ENCODE measurements at places on chromosomes 7 and 10. TPM values are rescaled to one million over a fixed set of nuclear protein-coding genes. Genes with fewer than 3 reads are reported as not detected.

Gene POLR2J2
- 1.3 TPM for total RNA-seq

Gene TMEM139
- total RNA-seq: not detected

GRCh38 chr7:117005449-117005848, 52.1 kb downstream of the ST7 start:
- no peaks in the 10 kb centered on the region for H3K36me3 ChIP-seq
- H3K4me1 ChIP-seq: peaks cover 44% of the 10 kb centered on the region
- H3K27me3 ChIP-seq: no peaks in the 10 kb centered on the region
- H3K27ac ChIP-seq: peak overlapping the region; percentile 92
- no peak overlapping the region for H3K4me3 ChIP-seq

DNA sequence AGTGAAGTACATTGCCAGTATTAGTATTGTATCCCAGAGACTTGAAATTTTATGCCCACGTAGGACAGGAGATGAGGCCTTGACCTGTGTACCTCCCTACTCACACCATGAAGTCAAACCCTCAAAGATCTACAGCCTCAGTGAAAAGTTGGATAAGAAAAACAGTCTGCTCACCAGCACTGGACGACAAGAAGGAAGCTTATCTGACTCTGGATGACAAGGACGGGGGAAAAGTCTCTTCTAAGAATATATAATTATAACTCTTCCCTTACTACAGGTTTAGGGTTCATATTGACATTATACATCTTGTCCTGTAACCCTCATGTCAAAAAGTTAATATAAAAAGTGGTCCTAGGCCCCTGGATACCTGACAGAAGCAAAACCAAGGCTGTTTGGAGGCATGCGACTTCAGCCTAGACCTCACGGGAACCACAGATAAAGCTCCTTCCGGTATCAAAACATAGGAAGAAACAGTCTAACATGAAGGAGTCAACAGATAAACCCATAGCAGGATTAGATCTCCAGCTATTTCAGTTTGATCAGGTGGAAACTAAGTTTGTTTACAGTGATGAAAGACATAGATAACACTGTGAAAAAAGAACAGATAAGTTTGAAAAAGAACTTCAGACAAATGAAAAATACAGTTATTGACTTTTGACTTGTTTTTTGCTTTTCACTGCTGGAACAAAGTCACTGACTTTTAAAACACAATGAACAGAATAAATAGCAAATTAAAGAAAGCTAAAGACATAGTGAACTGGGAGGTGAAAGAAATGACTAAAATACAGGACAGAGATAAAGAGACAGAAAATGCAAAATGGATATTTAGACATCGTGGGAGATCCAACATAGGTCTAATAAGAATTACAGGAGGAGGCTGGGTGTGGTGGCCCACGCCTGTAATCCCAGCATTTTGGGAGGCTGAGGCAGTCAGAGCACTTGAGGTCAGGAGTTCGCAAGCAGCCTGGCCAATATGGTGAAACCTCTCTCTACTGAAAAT, 145.9 kb downstream of the PHTF2 start:
- H3K4me3 ChIP-seq: no peak overlapping the region
- no peaks in the 10 kb centered on the region for H3K36me3 ChIP-seq
- H3K4me1 ChIP-seq: no peaks in the 10 kb centered on the region
- no peak overlapping the region for H3K27ac ChIP-seq
- DNase-seq: no peak

GRCh38 chr7:44145969-44146911, 5.1 kb upstream of the MYL7 start:
- peak overlapping the region; percentile 29 for H3K4me3 ChIP-seq
- DNase-seq: no peak
- peaks cover 5% of the 10 kb centered on the region for H3K27me3 ChIP-seq

DNA sequence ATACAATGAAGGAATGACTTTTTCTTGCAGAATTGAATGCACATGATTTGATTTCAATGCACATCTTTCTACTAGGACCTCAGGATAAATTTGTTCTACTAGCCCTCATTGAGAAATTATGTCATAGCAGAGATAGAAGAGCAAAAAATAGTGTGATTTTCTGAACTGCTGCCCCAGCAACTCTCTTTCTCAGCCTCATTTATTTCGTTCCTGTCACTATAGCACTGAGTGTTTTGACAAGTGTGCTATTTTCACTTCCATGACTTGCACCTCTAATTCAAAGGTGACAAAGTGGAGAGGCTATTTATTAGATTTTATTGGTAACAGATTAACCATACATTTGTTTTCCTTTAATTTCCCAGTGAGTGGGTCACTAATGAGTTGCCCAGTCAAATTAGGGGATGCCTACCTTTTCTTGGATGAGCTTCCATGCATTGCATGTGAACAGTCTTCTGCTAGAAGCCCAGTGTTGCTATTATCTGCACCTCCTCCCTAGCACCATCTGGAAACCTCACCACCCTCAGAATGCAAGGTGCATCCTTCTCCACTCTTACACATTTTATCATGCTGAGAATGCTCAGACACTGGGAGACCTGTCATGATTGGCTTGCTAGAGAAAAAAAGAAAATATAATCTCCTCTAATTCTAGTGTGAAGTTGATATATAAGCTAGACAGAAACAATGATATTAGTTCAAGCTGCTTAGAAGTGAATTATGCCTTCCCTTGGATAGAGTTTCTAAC, 119.6 kb upstream of the CTTNBP2 start:
- no peaks in the 10 kb centered on the region for H3K27me3 ChIP-seq
- H3K4me1 ChIP-seq: peaks cover 27% of the 10 kb centered on the region
- no peak overlapping the region for H3K4me3 ChIP-seq
- no peak overlapping the region for H3K27ac ChIP-seq
- no peaks in the 10 kb centered on the region for H3K36me3 ChIP-seq
- no peak for DNase-seq

DNA sequence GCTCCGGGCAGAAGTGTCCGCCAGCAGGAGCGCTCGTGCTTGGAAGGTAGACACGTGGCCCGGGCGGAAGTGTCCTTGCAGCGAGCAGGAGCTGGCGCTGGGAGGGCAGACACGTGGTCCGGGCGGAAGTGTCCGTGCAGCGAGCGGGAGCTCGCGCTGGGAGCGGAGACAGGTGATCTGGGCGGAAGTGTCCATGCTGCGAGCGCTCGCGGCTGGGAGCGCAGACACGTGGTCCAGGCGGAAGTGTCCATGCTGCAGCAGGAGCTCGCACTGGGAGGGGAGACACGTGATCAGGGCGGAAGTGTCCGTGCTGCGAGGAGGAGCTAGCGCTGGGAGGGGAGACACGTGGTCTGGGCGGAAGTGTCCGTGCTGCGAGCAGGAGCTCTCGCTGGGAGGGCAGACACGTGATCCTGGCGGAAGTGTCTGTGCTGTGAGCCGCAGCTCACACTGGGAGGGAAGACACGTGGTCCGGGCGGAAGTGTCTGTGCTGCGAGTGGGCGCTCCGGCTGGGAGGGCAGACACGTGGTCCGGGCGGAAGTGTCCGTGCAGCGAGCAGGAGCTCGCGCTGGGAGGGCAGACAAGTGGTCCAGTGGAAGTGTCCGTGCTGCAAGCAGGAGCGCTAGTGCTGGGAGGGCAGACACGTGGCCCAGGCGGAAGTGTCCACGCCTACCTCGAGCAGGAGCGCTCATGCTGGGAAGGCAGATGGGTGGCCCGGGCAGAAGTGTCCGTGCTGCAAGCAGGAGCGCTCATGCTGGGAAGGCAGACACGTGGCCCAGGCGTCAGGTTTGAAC, 41.1 kb upstream of the PRKAR1B start:
- DNase-seq: no peak
- no peaks in the 10 kb centered on the region for H3K4me1 ChIP-seq
- H3K4me3 ChIP-seq: no peak overlapping the region
- H3K27me3 ChIP-seq: no peaks in the 10 kb centered on the region

DNA sequence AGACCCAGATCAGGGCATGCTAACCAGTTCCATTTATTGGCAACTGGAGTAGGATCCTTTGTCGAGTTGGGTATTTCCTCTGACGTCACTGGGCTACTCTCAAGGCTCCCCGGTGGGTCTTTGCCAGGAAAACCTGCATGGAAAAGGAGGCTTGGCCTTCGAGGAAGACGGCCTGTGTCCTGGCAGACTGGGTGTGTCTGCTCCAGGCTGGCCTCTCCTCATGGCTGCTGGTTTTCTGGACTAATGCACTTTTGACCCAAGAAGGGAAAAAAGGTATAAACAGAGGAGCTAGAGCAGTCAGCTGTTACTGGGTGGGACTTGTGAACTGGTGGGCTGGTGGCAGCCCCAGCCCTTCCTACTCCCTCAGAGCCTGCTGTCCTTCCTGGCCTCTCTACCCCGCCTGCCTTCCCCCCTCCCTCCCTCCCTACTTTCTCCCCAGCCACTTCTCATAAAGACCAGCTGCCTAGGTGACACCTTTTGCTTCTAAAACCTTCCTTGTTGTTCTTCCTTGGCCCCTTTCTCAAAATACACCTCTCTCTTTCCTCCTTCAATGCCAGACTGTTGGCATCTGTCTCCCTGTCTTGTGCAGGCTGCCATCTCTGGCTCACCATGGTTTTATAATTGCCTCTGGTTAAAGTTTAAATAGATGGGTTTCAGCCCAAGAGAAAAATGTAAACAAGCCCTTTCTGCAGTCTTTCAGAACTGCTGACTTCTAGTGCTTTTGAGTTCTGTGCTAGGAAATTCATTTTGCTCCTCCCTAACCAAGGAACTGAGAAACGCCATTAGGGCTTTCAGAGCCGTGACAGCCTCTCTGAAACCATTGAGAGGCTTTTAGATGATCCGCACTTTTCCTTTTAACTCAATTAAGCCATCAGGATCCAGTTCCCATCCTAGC, 101.8 kb upstream of the MKLN1 start:
- peak; percentile 71 for DNase-seq
- no peaks in the 10 kb centered on the region for H3K36me3 ChIP-seq
- H3K4me3 ChIP-seq: no peak overlapping the region
- H3K27ac ChIP-seq: peak overlapping the region; percentile 81

Gene USP6NL
- total RNA-seq: 8.1 TPM

GRCh38 chr10:93124580-93125318, 51.1 kb downstream of the CYP26A1 start:
- no peak for DNase-seq
- H3K27me3 ChIP-seq: no peaks in the 10 kb centered on the region
- no peak overlapping the region for H3K27ac ChIP-seq
- no peaks in the 10 kb centered on the region for H3K4me1 ChIP-seq
- H3K4me3 ChIP-seq: no peak overlapping the region

Gene PIP4K2A
- 51.7 TPM for total RNA-seq

GRCh38 chr7:137952426-137952805, 49.5 kb downstream of the CREB3L2 start:
- H3K4me1 ChIP-seq: peaks cover 31% of the 10 kb centered on the region
- H3K4me3 ChIP-seq: no peak overlapping the region
- no peaks in the 10 kb centered on the region for H3K27me3 ChIP-seq
- H3K36me3 ChIP-seq: 0 out of 2 replicates have a peak, but pooled peaks cover 3% of the 10 kb centered on the region

DNA sequence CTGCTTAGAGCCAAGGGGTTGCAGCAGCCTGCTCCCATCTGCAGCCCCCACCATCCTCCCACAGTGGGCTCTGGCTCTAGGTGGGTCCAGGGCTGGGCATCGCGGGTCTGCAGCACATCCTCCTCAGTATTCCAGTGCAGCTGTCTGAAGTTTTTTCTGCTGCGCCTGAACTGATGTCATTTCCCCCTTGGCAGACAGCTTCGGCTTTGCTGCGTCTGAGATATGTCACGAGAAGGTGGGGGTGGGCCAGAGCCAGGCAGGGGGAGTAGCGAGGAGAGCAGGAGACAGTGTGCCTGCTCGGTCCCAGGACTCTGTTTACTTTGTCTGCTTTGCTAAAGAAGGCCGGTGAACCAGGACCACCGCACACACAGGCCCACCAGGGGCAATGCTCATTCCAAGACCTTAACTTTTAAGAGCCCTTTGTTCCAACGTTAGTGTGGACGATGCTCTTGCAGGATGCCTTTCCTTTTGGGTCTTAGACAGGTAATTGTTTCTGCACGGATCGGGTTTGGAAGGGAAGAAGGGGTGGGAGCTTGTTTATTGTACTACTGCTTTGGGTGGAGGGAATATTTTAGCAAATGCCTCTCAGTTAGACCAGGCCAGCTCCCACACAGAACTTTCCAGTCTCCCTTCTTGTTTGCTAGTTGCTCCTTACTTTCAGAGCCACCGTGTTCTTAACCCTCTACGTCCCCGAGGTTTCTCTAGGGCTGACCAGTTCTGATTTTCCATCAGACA, 32.4 kb downstream of the WBP1L start:
- H3K4me1 ChIP-seq: peaks cover 38% of the 10 kb centered on the region
- peak overlapping the region; percentile 72 for H3K27ac ChIP-seq
- H3K36me3 ChIP-seq: no peaks in the 10 kb centered on the region
- H3K27me3 ChIP-seq: no peaks in the 10 kb centered on the region
- DNase-seq: peak; percentile 72

DNA sequence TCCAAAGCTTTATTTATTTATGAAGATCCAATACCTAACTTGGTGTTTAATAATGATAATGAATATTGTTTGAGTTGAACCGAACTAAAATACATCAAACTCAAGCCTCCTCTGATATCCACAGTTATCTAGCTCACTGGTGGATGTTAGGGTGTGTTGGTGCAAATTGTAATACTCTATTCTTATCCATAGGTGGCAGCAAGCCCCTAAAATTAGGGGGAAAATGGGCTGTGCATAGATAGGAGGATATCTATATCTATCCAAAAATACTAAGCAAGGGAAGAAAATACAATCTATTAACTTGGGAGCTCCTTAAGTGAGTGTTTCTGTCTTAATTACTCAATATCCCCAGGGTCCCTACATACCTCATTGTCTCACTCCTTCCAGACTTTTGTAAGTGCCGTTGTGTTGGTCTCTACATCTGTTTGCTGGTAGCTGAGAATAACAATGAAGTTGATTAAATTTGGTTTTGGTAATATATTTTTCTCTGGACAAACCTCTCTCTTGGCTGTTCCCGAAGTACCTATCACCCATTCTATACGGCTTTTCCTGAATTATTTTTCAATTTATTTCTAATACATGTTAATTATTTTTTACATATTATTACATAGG, 55.0 kb upstream of the VWDE start:
- no peaks in the 10 kb centered on the region for H3K27me3 ChIP-seq
- no peak overlapping the region for H3K27ac ChIP-seq
- no peaks in the 10 kb centered on the region for H3K4me1 ChIP-seq
- H3K36me3 ChIP-seq: no peaks in the 10 kb centered on the region
- no peak for DNase-seq

DNA sequence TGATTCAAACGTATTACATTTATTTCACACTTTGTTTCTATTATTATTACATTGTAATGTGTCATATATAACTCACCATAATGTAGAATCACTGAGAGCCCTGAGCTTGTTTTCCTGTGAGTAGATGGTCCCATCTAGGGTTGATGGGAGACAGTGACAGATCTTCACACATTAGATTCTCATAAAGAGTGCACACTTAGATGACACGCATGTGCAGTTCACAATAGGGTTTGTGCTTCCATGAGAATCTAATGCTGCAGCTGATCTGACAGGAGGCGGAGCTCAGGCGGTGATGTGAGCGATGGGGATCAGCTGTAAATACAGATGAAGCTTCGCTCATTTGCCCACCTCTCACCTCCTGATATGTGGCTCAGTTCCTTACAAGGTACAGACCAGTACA, 36.1 kb downstream of the BMPER start:
- H3K36me3 ChIP-seq: no peaks in the 10 kb centered on the region
- H3K27ac ChIP-seq: no peak overlapping the region
- no peaks in the 10 kb centered on the region for H3K4me1 ChIP-seq
- no peaks in the 10 kb centered on the region for H3K27me3 ChIP-seq
- DNase-seq: no peak

GRCh38 chr7:21850531-21851285, 95.0 kb downstream of the CDCA7L start:
- H3K27ac ChIP-seq: no peak overlapping the region
- no peaks in the 10 kb centered on the region for H3K4me1 ChIP-seq
- H3K27me3 ChIP-seq: no peaks in the 10 kb centered on the region

- H3K27ac ChIP-seq: peak overlapping the region; percentile 18
- no peak overlapping the region for H3K4me3 ChIP-seq
- no peaks in the 10 kb centered on the region for H3K27me3 ChIP-seq
- H3K4me1 ChIP-seq: peaks cover 21% of the 10 kb centered on the region
- peaks cover 10% of the 10 kb centered on the region for H3K36me3 ChIP-seq
- no peak for DNase-seq
Measured at GRCh38 chr7:130430841-130431666, 9.8 kb downstream of the CEP41 start.

Gene HOXA10
- 15.5 TPM for total RNA-seq

Data from SJSA1 (cell line).